ENCODE measurements at places on chromosomes 12 and 14.

DNA sequence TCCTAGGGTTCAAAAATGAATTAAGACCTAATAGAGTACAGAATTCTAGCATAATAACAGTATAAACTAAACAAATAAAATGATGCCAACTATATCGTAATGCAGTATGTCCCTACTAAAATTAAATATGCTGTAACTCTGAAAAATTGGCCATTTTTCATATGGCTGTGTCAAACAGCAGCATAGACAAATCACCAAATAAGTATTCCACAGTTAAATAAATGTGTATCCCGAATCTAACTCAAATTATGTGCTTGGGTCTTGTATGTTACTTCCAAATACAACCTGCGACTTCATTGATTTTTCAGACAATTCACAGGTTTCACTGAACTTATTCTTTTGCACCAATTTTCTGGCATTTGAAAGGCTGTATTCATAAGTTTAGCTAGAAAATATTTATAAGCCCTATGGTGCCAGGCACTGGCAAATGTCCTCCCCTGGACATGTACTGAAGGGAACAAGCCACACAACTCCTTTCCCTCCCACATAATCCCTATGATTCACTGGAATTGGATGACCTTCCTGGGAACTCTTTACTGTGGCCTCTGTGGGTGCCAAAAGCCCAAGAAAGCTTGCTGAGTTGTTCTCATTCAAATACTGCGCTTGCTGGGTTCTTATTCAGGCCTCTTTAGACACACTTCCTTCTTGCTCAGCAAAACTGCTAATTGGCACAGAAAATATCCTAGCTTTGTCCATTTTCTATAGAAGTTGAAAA, 108.8 kb downstream of the KITLG start:
- no peak for DNase-seq
- H3K27ac ChIP-seq: no peak overlapping the region
- no peaks in the 10 kb centered on the region for H3K4me1 ChIP-seq
- no peaks in the 10 kb centered on the region for H3K27me3 ChIP-seq
- no peak overlapping the region for H3K4me3 ChIP-seq
- no peaks in the 10 kb centered on the region for H3K36me3 ChIP-seq

GRCh38 chr12:80761838-80762237, 45.1 kb downstream of the MYF5 start:
- no peak overlapping the region for H3K27ac ChIP-seq
- H3K36me3 ChIP-seq: no peaks in the 10 kb centered on the region

DNA sequence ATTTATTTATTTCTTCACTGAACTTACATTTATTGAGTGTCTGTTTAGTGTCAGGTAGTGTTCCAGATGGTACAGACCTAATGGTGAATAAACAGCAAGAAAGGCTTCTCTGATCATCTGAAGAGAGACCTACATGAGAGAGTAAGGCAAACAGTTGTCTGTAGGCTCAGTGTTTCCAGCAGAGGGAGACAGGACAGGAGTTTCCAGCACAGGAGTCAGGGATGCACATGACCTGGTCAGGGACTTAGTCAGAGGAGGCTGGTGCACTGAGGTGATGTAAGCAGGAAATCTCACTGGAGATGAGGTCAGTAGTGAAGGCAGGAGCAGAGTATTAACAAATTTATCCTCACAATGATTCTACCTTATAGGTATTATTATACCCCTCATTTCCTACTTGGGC, 233.2 kb downstream of the MDGA2 start:
- H3K27ac ChIP-seq: no peak overlapping the region
- no peak overlapping the region for H3K4me3 ChIP-seq
- DNase-seq: no peak
- H3K36me3 ChIP-seq: no peaks in the 10 kb centered on the region
- no peaks in the 10 kb centered on the region for H3K4me1 ChIP-seq
- no peaks in the 10 kb centered on the region for H3K27me3 ChIP-seq

DNA sequence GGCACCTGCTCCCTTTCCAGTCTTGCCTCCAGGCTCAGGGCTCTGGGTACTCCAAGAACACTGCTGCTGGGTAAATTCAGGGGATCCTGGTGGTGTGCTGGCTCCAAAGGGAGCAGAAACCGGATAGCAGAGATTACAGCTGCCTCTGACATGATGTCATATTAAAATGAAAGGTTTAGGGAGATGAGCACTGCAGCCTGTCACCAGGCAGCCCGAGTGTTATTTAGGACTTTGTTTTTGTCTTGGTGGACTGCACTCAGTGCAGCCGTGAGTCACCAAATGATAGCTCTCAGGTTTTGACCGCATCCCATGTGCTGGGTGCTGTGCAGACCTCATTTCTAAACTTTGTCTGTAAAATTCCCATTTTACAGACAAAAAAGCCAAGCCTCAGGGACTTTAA, 266.0 kb upstream of the CRY1 start:
- no peaks in the 10 kb centered on the region for H3K36me3 ChIP-seq
- DNase-seq: no peak
- H3K4me1 ChIP-seq: no peaks in the 10 kb centered on the region
- H3K27ac ChIP-seq: no peak overlapping the region
- H3K27me3 ChIP-seq: no peaks in the 10 kb centered on the region
